GM13976 (cell line): ENCODE measurements at places on chromosomes 13 and 19.

DNA sequence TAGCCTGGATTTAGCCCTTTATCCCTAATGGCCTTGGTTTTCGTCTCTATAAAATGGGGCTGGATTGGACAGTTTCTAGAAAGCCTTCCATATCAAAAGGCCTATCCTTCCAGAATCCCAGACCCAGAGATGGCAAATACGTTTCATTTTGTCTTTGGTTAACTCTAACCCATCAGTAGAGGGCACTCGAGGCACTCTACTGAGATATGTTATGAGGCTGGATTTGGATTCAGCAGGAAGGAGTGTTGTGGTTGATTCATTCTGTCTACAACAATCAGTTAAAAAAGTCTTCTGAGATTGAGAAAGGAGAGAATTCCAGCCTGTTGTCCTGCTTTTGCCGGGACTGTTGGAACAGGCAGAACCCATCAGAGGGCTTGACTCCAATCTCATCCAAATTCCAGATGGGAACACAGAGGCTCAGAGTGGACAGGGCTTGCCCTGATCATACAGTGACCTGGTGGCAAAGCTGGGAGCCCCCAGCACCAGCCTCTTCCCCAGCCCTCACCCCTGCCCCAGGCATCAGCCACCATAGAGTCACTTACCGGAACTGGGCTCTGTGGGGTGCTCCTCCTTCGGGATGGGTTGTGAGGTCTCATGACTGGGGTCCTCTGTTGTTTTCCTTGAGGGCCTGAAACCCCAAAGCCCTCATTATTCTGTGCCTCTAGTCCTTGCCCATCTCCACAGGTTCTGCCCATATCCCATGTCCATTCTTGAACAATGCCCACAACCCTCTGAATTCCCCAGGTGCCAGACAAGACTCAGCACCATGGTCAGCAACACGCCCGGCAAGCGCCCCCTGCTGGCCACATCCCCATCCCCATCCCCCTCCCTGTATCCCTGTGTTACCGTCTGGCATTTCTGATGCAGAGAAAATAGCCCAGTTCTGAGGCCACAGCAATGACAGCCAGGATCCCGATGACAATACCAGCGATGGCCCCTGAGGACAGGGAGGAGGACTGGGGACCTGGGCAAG is 12.3 kb upstream of the ZNF180 start:
- DNase-seq: peak; percentile 42

- DNase-seq: no peak
Observed at GRCh38 chr13:45003417-45003816, 14.1 kb downstream of the GPALPP1 start.

- DNase-seq: no peak
Observed at GRCh38 chr13:52891706-52892105, 43.3 kb upstream of the PCDH8 start.

DNA sequence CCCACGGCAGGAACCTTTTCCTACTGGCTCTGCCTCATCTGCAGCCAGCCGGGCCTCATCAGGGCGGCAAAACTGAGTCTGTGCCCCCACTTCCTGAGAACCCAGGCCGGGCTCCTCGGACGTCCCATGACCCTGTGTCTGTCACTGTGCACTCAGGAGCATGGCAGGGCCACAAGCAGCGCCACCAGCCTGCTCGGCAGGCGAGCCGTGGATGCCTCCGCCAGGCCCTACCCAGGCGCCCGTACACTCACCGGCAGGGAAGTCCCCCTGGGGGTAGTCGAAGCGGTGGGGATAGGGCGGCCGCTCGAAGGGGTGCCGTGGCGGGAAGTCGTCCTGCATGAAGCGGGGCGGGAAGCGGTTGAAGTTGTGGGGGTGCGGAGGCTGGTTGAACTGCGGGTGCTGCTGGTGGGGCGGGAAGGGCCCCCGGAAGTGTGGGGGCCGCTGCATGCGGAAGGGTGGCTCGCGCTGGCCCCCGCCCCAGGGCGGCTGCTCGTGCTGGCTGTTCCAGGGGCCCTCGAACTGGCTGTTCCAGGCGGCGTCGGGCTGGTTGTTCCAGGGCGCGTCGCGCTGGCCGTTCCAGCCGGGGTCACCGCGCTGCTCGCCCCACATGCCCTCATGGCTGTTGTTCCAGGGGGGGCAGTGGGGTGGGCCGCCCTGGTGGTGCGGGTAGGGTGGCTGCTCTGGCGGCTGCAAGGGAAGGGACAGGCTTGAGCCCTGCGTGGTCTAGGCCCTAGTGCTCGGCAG is 17.1 kb downstream of the CHERP start:
- no peak for DNase-seq

- DNase-seq: no peak
Observed at GRCh38 chr19:43584484-43584883, 8.9 kb downstream of the PINLYP start.

DNA sequence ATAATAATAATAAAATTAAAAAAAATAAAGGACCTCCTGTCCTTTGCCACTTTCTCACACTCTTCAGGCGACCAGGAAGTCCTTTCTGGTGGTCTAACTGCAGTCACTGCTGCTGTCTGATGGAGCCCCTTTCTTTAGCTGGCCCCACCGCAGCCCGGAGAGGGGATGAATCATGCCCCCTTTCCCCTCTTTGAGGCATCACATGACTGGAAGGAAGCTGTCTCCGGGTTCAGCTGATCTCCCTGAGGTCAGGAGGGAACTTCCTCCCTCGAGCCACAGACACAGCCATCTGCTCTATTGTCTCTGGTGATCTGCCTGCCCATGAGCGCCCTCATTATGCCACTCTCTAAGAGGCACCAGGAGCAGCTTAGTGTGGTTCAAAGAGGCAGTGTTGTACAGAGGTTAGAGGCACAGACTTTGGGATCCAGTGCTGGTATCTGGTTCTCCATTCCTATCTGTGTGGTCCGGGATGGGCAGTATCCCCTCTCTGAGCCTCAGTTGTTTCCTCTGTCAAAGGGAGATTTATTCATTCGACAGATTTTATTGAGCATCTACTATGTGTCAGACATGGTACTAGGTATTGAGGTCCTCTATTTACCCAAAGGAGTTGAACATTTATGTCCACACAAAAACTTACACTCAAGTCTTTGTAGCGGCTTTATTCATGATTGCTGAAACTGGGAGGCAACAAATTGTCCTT is 30.0 kb downstream of the VAV1 start:
- DNase-seq: peak; percentile 70

- no peak for DNase-seq
Observed at GRCh38 chr13:74869846-74870245, 612.1 kb downstream of the TBC1D4 start.
